Stimulated activated CD4-positive, alpha-beta T cell treated with anti-CD3 and anti-CD28 coated beads, Interleukin-2, amount 100 ng/mL, for 24 hours (primary cell): ENCODE measurements at places on chromosomes 13 and 19.

DNA sequence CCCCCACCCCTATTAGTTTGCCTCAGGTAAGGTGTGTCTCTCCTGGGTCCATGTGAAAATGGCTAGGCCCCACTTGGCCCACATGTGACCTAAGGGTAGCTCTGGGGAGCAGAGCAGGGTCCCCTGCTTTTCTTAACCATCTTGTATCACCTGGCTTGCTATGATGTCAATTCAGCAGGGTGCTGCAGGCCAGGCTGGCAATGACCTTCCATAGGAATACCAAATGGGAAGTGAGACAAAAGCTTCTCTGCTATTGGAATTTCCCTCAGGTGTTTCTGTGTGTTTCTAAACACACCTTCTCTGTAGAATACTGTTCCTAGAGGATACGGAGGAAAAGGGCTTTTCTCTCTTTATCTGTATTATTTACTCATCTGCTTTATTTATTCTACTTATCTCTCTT is 35.7 kb upstream of the DACH1 start:
- DNase-seq: no peak

DNA sequence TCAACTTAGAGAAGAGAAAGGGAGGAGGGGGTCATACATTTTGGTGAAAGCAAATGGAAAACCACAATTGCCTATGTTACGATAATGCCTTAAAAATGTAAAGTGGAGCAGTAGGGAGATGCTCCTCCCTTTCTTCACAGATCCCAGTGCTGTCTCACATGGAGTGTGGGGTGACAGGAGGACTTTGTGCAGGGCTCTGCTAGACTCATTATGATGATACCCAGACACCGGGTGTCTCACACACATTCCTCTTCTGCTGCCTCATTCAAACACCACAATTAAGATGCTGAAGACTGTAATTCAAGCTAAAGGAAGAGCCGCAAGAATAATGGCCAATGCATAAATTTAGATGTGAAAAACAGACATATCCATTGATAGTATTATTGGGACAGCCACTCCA is 150.6 kb downstream of the LHFPL6 start:
- no peak for DNase-seq

- no peak for DNase-seq
Measured at GRCh38 chr19:29145756-29146155, 67.2 kb downstream of the UQCRFS1 start.

DNA sequence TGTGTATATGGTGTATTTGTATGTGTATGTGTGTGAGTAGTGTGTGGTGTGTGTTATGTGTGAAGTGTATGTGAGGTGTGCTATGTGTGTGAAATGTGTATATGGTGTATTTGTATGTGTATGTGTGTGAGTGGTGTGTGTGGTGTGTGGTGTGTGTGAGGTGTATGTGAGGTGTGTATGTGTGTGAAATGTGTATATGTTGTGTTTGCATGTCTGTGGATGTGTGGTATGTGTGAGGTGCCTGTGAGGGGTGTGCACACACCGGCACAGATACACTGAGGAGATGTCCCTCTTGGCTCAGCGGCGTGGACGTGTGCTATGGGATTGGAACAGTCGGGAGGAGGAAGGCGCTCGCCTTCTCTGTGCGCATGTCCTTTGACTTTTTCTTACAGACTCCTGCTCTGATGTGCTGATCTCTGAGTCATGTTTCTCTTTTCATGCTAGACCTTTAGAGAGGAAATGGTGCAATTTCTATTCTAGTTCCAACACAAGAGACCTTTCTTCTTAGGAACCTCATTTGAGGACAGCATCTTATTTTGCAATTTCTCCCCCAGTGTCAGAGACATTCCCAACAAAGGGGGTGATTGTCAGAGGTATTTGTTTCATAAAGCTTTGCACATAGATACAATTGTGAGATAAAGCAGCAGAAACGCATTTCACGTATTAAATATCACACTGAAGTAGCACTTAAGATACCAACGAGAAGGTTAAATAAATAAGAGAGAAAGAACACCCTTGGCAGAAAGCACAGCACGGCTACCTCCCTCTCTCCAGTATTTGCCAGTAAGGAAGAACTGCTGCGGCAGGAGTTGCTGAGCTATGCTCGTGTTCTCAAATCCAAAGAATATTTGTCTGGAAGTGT is 11.3 kb upstream of the TNFRSF19 start:
- DNase-seq: no peak

GRCh38 chr19:12796146-12797071 is 5.1 kb downstream of the JUNB start:
- peak; percentile 80 for DNase-seq

- no peak for DNase-seq
Measured at GRCh38 chr13:35472323-35472881, 4.1 kb downstream of the MAB21L1 start.

GRCh38 chr19:55638864-55639359 is 1.9 kb upstream of the ZNF580 start:
- DNase-seq: peak; percentile 67

GRCh38 chr13:34506796-34507195 is 435.3 kb upstream of the NBEA start:
- no peak for DNase-seq

DNA sequence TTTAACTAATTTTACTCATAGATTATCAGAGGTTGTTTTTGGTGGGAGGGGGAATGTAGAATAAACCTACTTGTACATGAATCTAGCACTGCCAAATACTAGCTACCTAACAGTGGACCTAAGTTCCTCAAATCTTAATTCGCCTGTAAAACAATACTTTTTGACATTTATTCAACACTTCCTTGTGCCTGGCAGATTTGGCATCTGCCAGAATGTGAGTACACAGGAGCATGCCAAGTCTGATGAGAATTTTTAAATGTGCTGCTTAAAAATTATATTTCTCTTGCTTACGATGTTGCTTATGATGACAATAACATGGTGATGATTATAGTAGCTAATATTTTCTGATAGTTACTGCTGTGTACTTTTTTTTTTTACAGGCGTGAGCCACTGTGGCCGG is 240.2 kb upstream of the STARD13 start:
- DNase-seq: no peak

GRCh38 chr19:4556597-4557127 is 2.8 kb downstream of the SEMA6B start:
- DNase-seq: peak; percentile 31

DNA sequence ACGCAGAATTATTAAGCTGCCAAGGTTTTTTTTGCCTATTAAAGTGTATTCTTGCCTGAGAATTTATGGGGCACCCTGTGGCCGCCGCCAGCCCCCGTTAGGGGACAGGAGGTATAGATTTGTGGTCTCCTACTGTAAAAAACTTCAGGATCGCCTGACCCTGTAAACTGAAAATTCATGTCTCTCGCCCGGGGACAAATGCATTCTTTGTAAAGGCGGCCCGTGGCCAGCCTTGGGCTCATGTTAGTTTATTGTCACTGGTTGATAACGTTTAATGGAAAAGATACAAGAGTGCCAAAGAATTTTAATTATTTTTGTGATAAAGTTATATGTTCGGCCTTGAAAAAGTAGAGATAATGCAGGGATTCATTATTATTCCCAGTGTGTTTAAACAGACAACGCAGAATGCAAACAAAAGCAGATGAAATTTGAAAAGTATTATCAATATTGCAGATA is 141.7 kb downstream of the URI1 start:
- no peak for DNase-seq

DNA sequence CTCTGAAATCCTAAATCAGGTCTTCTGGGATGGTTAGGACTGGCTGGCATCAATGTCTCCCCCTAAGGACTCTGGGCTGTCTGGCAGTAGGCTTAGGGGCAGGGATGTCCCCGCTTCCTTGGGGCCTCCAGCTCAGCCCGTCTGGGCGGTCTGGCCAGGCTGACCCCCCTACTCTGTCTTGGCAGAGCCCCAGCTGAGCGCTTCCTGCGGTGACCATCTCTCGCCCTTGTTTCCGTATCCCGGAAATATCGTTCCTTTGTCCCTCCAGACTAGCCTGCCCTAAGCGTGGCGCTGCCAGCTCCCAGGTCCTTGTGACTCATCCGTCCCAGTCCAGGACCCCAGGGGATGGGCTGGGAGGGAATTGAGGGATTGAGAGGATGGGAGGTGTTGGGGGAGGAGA is 11.3 kb downstream of the GTPBP3 start:
- DNase-seq: no peak

DNA sequence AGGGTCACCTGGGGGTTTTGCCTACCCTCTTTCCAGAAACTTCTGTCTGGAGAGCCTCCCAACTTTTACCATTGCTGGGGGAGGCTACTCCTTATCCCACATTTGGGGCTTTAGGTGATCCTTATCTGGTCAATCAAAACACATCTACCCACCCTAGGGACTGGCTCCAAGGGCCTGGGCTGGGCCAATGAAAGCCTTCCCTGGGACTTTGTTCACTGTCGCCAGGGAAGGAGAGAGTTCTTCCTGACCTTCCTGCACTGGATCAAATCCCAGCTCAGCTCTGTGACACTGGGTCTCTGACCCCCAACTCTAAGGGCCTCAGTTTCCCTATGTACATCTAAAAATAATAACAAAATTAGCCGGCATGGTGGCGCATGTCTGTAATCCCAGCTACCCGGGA is 11.1 kb downstream of the DOCK6 start:
- no peak for DNase-seq

- no peak for DNase-seq
Measured at GRCh38 chr13:36673352-36673751, 468 bp upstream of the SERTM1 start.

DNA sequence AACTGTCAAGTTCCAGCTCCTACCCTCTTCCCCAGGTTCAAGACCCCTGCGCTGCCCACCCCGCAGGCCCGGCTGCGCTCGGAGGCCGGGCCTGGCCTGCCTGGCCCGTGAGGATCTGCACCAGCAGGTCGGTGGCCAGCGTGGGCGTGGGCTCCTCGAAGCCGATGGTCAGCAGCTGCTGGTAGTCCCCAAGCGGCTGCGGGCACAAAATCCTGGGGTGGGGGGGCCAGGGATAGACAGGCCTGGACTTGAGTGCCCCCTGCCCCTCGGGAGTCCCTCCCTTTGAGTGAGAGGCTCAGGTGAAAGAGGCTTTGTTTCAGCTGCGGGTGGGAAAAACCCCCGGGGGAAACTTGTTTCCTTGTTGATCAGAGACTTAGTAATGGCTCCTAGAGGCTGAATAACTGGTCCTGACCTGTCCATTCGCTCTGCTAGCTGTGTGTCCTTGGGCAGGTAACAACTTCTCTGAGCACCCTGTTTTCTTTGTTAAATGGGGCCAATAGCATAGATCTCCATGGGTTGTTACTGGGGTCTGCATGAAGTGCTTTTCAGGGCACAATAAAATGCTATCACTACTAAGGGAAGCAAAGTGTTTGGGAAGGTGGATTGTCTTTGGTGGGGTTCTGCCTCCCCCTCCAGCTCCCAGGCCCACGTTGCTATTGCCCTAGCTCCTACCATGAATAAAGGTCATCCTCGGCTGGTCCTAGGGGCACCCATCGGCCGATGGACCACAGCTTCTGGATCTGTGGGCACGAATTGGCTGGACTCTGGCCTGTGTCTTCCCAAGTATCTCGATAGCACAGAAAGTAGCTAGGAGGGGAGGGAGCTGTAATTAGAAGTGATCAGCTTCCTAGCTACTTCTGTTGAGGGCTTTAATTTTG is 3.5 kb downstream of the C19orf67 start:
- peak; percentile 27 for DNase-seq

DNA sequence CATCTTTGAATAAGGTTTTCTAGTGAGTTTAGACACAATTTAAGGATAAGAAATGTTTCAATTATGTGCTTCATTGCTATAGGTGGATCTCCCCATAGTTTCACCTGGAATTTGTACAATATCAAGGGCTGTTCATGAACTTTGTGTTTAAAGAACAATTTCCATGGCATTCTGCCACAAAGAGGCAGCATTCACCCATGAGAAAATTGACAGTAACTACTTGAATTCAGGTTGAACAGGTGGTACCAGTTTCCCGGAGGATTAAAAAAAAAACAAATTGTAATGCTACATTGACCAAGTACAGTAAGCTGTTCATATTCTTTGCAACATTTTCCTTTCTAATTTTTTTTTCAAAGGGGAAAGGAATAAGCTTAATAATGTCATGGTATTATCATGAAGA is 9.1 kb downstream of the SLITRK5 start:
- no peak for DNase-seq

DNA sequence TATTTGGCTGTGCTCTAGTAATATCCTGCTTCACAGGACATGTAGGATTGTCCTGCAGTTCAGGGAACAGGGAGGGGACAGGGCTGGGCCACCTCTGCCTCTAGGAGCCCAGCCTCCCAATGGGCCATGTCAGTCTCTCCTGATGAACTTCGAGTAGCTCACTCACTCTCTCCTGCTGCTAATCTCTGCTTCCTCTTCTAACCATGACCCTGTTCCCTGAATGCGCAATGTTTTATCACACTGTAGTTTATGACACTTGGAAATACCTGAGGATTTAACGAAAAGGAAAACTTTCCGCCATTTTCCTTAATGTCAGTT is 9.2 kb downstream of the PARP4 start:
- no peak for DNase-seq

- DNase-seq: no peak
Measured at GRCh38 chr13:112061367-112062061, 5.4 kb upstream of the SOX1 start.

GRCh38 chr13:51620165-51620983 is 36.1 kb downstream of the WDFY2 start:
- no peak for DNase-seq

GRCh38 chr13:23392925-23393645 is 40.4 kb downstream of the SACS start:
- no peak for DNase-seq

- DNase-seq: peak; percentile 17
Measured at GRCh38 chr13:26867451-26868091, 107.0 kb upstream of the GPR12 start.

DNA sequence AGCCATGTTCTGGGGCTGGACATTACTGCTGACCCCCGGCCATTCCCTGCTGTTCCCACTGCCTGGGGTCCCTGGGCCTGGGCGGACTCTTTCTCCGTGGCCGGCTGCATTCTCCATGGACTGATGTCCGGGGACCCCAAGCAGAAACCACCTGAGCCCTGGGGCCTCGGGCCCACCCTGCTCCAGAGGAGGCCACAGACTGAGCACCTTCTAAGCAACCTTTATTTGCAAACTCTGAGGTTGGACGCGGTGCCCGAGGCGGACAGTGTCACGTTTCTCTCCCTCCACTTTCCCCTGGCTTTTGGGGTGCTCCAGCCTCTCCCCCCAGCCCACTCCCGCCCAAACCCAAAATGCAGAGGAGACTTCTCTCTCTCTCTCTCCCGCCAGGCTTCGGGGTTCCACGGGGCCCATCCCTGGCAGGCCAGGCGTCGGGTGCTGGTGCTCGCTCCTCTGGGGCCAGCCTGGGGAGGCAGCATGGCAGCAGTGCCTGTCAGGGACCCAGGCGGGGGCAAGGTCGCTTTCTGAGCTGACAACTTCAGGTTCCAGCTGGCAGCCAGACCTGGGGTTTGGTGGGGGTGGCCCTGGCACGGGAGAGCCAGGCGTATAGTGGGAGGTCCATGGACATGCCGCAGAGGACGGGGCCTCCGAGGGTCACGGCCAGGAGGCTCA is 2.3 kb upstream of the C19orf25 start:
- no peak for DNase-seq
